ENCODE measurements at places on chromosomes 5 and 9.

DNA sequence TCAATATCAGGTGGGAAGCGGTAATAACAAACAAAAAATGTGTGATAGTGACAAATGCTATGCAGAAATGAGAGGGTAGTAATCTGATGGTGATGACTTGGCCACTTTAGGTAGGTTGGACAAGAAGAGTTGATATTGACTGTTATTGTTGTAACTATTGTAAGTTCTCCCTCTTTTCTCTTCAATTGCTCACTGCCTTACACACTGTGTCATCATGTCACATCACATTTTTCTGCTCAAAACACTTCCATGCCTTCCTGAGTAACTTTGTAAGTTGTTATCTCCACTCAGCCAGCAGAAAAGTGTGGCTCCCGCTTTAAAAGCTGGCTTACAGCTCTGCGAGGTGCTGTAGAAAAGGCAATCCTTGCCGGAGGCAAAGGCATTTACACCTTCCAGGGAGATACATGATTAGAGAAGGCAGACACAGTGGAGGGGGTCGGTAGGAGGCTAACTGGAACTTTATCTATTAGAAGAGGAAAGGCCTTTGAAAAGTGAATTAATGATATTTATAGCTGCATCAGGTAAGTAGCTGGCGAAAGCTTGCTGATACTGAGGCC, 85.2 kb upstream of the CLINT1 start:
- no peak for DNase-seq

DNA sequence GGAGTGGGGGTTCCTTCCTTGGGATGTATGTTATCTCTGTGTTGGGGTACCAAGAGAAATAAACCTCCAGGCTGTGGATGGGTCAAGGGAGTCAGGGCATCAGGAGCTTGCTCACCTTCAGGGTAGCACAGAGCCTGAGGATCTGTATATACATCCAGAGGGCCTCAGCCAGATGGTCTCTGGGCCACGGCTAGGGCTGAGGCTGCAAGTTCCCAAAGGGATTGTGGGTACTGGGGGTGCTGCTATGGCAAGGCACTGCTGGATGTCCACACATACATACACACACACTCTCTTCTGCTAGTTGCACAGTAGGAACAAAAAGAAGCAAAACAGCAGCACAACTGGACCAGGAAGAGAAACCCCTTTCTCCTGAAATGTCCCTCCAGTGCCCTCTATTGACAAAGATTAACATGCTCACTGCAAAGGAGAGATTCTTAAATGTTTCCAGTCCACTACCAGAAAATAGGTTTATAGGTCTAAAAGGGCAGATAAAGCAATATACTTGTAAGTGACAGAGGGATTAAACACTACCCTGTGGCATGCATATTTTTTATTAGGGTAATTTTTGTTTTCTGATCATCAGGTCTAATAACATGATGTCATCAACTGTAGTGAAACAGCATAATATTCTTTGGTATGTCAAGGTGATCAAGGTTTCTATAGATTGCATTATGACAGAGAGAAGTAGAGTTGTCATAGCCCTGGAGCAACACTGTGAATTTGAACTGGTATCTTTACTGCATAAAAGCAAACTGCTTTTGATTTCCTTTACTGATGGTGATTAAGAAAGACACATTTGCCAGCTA, 56.3 kb upstream of the KCNN2 start:
- no peak for DNase-seq

- peak; percentile 17 for DNase-seq
Measured at GRCh38 chr5:80837679-80838078, 122.5 kb upstream of the RASGRF2 start.

DNA sequence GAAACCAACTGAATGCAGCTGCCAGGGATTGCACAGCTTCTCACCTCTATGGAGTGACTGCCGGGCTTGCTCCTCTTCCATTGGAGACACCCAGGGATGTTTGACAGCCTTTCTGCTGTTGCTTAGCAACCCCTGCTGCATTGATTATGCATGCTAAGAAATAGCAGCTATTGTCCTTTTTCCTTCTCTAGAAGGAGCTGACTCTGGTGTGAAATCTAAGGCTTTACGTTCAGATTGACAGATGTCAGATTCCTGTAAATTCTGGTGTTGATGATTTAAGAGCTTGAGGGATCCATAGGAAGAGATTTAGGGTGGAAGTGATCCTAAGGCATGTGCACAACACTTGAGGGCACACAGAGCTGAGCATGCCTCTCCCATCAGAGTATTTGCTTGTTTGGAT, 267.7 kb downstream of the NTRK2 start:
- DNase-seq: no peak

DNA sequence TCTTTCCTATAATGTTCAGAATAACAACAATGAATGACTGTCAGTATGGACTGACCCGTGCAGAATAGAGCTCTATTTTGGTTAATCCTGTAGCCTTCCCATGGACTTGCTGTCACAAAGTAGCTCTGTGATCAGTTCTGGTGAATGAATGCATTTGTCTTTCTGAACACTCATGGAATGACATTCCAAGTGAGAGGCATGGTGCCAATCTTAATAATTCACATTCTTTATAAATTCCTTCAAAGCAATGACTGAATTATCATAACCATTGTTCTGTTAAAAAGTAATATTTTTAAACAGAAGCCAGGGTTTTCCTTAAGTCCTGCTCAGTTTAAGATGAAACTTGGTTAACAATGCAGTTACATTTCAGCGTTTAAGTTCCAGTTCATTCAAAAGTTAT, 360.5 kb downstream of the ICE1 start:
- DNase-seq: no peak

- no peak for DNase-seq
Measured at GRCh38 chr9:36548454-36548853, 24.2 kb upstream of the MELK start.

DNA sequence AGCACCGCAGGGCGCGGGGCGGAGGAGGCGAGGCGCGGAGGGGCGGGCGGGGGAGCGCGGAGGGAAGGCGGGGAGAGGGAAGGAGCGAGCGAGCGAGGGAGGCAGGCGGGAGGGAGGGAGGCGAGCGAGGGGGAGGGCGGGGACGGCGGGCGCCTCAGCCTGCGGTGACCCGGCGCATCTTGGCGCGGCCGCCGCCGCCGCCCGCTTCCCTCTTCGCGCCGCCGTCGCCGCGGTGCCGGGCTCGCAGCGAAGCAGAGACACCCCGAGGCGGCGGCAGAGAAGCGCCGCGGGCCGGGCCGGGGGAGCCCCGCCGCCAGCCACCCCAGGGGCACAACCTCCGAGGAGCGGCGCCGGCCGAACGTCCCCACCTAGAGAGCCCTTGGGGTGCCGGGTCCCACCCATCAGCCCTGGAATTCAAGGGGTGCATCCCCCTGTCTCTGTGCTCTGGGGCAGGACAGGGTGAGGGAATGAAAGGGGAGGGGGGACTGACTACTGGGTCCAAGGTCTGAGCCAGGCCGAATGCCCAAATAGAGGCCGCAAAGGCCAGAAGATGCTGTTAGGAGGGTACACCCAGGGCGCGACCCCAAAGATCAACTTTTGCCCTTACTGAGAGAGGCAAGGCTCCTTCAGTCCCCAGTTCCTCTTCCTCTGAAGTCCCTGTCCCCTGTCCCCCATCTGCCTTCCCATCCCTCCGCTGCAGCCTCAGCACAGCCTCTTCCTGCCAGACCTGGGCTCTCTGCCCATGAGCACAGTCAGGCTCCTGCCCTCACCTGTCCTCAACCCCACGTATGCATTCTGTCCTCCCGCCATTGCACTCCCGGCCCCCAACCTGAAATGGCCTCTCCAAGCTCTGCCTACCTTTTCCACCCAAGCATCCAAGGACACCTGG, at the start of gene ADAMTS2:
Gene ADAMTS2 (minus strand): TSS at position 29 of the 889 bp plus-strand sequence. CDS start 133 bp downstream, outside the sequence.
- no peak for DNase-seq

GRCh38 chr5:180171568-180172094, 37.4 kb downstream of the RASGEF1C start:
- DNase-seq: no peak

- no peak for DNase-seq
Measured at GRCh38 chr9:13478160-13478559, 198.7 kb upstream of the MPDZ start.

DNA sequence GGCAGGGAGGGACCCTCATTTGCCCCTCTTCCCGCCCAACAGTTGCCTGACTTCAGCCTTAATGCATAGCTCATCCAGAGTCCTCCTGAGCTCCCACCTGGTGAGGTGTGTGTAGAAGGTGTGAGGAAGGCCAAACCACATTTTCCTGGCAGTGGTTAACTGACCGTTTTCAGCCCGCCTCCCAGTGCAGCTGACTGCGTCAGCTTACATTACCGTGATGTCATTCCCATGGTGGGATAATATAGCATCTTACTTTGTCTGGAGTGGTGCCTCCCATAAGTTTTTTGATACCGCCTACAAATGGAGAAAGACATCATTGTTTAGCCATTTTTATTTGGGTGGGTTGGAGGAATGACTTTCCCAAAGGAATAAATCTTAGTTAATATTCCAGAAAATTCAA, 151.9 kb downstream of the C9orf152 start:
- no peak for DNase-seq

DNA sequence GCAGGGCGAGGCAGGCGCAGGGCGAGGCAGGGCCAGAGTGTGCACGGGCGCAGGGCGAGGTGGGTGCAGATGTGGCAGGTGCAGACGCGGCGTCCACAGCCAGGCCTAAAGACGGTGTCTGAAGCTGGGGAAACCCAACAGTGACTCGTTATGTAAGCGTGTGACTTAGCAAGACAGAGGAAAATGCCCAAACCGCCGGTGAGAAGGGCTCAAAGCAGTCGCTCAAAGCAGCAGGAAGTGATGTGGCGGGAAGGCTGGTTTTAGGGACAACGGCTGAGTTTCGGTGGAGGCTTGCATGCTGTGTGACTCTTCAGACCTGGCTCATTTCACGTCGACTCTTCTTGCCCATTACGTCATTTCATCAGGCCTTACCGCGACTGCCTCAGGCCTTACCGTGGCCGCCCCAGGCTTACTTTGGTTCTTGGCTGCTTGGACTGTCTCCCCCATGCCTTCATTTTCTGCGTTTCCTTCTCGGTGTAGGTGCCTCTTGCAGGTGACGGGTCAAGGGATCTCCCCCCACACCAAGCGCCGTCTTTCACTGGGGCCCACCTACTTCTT, 50.5 kb upstream of the EXOC3 start:
- peak; percentile 57 for DNase-seq

DNA sequence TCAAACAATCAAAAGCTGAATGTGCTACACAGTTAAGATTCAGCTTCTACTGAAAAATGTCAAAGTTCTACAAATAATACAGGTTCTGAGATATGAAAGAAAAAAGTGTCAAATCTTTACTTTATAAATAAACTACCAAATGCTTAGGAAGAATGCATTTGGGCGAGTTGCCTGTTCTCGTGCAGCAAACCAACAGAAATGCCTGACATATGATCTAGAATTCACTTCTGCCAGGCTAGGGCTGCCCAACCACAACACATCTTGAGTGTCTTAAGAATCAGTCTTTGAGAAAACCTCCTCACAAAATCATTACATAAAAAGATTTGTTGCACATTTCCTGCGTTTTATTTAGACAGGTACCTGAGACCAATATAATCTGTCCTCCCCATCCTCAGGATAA, 42.2 kb downstream of the ANKH start:
- DNase-seq: no peak

- no peak for DNase-seq
Measured at GRCh38 chr9:16335788-16336580, 534.5 kb downstream of the BNC2 start.

GRCh38 chr5:166725593-166725992, 1565.9 kb upstream of the WWC1 start:
- no peak for DNase-seq

DNA sequence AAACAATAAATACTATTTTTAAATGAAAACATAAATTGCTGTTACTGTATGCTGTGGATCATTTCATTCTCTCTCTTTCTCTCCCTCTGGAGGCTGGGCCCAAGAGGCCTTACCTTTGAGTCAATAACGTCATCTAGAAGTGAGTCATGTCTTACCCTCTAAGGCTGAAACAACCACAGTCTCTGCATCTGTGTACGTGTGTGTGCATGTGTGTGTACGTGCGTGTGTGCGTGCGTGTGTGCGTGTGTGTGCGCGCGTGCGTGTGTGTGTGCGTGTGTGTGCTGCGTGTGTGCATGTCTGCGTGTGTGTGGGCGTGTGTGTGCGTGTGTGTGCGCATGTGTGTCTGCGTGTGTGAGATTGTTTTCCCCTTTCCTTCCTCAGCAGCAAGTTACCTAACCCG, 13.6 kb upstream of the IL17B start:
- no peak for DNase-seq

DNA sequence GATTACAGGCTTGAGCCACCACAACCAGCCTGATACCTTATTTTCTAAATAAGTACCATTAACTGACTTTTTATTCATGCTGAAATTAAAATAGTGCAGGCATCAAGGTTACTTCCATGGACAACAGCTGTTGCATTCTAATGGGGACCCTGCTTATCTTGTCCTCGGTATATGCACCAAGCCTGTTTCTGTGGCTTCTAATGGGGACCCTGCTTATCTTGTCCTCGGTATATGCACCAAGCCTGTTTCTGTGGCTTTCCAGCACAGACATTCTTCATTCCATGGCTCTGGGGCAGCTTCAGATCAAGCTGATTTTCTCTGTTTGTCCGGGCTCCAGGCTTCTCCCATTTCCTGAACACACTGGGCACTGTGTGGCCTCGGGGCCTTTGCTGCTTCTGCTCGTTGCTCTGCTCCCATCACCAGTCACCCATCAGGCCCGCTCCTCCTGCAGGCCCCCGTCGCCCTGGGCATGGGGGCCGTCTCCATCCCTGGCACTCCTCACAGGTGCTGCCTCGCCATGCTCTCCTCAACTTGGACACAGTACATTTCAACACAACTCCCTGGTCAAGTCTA, 30.7 kb downstream of the ZNF354A start:
- DNase-seq: no peak

DNA sequence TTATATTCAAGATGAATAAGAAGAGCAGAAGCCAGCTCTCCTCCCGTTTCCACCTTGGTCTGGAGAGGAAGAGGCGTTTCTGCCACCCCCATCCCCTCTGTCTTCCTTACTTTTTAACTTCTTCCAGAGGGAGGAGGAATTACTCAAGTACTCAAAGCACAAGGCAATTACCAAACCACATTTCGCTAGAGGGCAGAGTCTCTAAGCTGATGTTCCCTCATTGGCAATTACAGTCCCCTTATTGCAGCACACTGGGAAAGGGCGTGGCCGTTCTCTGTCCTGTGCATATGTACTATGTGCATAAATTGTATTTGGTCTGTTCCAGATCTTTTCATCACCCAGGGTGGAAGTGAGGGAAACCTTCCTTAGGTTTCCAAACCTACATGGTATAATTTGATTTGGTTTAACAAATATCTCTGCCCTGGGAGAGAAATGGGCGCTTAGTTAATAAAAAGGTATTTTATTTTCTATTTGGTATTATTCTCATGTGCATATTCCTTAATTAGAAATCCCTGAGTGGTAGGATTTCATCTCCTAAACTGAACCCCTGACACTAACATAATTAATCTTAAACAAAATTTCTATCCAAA, 29.8 kb upstream of the ALDOB start:
- DNase-seq: no peak

Measured in CD4-positive, alpha-beta T cell treated with Interleukin-21 for 1 hour (primary cell).